ENCODE measurements at places on chromosomes 6 and 20.

- DNase-seq = peak; percentile 66
Measured at GRCh38 chr6:42292004-42292740, 74.5 kb upstream of the MRPS10 start.

GRCh38 chr6:104226790-104227446, 632.8 kb downstream of the HACE1 start:
- DNase-seq = no peak

- DNase-seq = peak; percentile 53
Measured at GRCh38 chr6:105810105-105810921, 275.8 kb upstream of the PRDM1 start.

- peak; percentile 99 for DNase-seq
Measured at GRCh38 chr6:119541132-119541905, 191.8 kb upstream of the MAN1A1 start.

- DNase-seq = peak; percentile 77
Measured at GRCh38 chr20:53677447-53678314, 84.0 kb upstream of the ZNF217 start.

DNA sequence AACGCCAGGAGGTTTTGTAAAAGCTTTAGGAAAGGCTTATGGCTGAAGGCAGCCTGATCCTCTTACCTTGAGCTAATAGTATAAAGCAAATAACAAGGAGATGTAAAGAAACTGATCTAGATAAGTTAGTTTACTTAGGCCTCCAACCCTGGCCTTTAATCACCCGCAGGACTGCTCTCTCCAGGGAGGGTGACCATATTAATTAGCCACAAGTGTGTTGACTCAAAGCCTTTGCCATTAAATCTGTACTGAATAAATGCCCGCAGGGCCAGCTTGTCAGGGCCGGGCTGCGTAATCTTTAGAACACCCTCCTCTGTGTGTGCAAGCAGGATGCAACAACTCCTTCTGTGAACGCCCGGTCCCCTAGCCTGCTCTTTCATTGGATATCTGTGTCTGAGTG, 6.1 kb upstream of the PRSS16 start:
- no peak for DNase-seq

DNA sequence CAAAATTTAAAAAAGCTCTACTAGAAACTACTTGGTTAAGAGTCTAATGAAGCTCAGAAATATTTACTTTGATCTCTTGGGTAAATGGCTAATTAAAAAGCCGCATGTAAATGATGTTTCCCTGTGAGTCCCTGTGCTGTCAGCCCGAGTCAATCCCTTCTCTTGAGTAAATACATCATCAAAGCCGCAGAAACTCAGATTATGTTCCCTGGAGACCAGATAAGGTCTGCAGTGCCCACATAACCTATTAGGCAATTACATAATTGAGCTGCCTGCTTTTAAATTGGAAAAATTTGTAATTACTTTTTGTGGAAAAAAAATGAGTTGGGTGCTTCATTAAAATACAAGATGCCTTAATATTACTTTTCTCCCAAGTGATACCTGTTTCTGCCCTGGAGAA, 83.1 kb downstream of the KIZ start:
- DNase-seq = peak; percentile 3

DNA sequence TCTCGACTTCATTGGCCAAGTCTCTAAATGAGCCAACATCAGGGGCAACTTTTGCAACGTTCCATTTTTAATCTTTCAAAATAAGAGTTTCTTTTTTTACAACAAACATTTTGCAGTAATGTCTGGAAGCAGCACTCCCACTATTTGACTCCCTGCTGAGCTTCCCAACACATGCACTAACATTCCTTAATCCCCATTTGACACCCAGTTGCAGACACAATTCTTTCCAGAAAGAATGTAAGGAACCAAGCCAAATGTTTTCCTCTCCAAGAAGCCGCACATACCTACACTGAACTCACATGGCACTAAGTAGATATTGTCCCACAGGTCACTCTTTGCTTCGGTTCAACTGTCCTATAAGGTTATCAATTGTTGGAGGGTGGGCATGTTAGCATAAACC, 165.6 kb downstream of the GRM1 start:
- no peak for DNase-seq

- DNase-seq = no peak
Measured at GRCh38 chr6:25754535-25754934, at the start of gene SLC17A4. TSS of gene SLC17A4 (plus strand) at chr6:25754742. CDS start at chr6:25761963, 7,221 bp downstream.

GRCh38 chr6:40543776-40544175, 43.4 kb downstream of the LRFN2 start:
- no peak for DNase-seq

- DNase-seq = no peak
Measured at GRCh38 chr6:106253731-106254130, 71.8 kb downstream of the ATG5 start.

DNA sequence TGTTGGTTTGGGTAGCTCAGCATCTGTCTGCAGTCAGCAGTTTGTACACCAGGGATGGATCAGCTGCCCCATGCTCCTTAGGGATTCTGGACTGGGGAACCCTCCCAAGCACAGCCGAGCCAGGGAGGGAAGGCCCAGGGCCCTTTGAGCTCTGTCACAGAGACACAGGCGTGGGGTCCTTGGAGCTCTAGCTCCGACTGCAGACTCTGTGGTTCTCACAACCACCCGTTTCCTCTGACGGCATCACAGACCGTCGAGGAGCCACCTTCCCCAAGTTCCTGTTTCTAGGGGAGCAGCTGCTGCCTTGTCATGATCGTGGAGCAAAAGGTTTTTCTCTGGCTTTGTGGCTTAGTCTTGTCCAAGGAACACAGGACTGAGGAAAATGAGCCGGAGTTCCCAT, at the start of gene SLA2:
SLA2 (minus strand) TSS at position 199 of the 400 bp plus-strand sequence. CDS start 4,861 bp downstream, outside the sequence.
- DNase-seq = no peak

GRCh38 chr20:63846128-63846771, 15.0 kb upstream of the ABHD16B start:
- peak; percentile 68 for DNase-seq

DNA sequence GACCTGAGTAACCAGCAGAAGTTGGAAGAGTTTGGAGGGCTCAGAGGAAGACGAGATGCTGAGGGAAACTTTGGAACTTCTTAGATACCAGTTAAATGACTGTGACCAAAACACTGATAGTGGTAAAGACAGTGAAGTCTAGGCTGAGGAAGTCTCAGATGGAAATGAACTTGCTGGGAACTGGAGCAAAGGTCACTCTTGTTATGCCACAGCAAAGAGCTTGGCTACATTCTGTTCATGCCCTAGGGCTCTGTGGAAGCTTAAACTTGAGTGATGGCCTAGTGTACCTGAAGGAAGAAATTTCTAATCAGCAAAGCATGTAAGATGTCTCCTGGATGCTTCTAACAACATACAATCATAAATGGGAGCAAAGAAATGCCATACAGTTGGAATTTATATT, 24.7 kb downstream of the WDR27 start:
- no peak for DNase-seq

DNA sequence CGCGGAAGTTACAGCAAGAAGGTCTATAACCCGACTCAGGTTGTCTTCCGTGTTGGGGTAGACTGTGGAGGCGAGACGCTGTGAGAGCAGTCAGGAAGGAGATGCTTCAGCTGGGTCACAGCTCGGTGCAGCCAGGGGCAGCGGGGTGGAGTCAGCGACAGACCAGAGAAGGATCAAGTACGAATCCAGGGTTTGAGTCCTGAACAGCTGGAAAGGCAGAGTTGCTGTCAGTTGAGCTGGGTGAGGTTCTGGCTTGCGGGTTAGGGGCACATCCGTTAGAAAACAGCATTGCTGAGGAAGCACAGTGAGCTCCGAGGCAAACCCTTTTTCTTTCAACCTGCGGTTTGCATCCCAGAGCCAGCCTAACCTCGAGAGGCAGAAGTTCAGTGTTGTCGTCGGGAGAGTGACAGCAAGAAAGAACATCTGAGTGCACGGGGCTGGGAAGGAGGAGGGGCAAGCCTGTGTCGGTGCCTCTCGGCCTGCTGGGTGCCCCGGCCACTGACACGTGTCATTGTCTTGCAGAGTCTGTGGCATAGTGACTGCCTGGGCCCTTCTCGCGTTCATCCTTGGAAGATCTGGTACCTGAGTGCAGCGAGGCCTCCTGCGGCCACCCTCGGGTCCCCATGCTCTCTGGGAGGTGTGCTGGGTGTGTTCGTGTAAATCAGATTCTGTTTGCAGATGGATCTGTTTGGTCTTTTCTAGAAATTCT, 20.0 kb downstream of the PNLDC1 start:
- DNase-seq = no peak

GRCh38 chr6:28368522-28368921, 18.8 kb downstream of the ZKSCAN3 start:
- DNase-seq = no peak

DNA sequence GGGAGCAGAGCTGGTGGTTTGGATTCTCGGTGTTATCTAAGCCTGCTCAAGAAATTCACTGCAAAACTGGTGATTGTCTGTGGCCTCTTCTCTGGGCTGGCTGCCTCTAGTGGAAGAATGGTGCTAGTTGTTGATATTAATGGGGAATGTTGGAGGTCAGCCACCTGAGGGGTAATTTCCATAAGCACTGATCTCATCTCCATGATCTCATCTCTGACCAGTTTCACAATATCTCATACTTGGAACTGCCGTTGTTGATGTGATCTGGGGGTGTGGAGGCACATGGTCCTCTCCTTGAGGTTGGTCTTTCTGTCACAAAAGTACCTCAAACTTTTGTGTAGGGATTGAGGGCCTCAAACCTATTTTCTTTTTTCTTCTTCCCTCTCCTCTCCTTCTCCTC, 102.6 kb downstream of the CD109 start:
- DNase-seq = peak; percentile 94

DNA sequence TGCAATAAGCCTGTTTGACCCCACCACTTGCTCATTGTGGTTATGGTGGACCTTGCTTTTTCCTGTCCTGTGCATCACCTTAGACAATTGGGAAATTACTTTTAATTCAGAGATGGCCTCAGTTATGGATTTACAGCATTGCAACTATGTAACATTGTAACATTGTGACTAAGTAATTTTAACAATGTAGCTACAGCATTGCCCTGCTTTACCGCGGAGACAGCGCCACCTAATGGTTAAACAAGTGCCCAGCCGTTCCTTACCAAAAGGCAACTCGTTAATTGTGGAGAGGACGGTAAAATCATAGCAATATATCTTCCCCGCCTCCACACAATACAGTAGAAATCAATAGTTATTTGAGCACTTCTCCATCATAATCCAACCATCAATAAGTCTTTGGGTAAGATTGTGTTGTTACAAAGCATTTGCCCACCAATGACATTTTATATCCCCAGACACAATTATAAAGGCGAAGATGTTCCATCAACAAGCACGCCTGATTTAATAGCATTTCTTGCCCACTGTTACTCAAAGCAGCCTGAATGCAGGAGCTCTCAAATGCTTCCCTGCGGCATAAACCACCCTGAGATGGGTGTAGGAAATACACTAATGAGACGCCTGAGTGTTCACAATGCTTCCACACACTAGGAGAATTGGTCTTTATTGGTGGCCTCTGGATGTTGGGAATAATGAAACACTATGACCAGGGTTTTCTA, 93.7 kb downstream of the PROKR2 start:
- peak; percentile 71 for DNase-seq

GRCh38 chr6:11266926-11267325, 34.5 kb upstream of the NEDD9 start:
- no peak for DNase-seq

DNA sequence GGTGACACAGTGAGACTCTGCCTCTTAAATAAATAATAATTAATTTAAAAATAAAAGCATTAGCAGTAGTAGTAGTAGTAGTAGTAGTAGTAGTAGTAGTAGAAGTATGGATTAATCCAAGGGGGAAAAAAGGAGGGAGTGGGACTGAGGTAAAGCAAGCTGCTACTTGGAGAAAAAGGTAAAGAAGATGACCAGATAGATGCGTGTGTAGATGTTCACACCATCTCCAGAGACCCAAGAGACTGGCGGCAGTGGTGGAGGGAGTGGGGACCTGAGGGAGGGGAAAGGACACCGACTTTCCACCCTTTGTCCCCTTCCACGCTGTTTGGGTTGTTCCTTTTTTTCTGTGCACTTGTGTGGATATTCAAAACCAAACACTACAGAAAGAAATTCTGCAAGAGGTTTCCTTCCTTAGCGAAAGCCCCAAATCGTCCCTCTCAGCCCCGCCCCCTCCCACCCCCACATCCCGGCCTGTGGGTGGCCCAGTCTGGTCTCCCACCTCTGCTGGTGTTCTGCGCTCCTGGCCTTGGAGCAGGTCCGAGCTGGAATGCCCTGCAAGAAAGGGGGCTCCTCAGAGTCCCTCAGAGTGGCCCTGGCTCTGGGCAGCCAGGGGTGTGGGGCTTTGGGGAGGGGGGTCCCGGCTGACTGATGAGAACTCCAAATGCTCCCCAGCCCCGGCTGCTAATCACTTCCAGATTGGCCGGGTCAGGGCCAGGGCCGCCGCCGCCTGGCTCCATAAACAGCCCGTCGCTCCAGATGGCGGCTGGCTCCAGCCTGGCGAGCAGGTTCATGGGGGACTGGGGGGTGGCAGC, 60.2 kb downstream of the UBE2V1 start:
- DNase-seq = no peak

DNA sequence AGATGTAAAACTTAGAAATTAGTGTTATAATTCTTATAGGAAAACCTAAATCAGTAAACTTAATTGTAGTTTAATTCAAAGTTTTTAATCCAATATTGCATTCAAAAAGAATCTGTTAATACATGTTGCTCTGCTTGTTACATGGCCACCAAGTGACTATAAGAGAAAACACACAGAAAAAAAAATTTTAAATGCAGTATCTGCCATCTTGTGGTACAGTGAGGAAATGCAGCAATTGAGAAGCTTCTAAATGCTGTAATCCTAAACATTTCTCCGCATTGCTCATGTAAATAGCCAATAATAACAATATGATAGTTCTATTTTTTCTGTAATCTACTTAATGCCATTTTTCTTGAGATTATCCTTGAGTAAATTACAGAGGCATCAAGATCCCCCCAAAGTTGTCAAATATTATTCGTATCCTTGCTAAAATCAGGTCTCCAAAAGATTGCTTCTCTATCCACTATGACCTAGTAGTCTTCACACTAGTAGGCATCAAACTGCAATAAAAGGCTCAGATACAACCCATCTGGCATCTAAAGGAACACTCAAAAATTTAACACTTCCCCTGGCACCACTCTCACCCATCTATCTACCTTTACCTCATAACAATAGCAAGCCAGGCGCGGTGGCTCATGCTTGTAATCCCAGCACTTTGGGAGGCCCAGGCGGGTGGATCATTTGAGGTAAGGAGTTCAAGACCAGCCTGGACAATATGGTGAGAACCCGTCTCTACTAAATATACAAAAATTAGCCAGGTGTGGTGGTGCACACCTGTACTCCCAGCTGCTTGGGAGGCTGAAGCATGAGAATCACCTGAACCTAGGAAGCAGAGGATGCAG, 34.6 kb downstream of the HDAC2 start:
- DNase-seq = peak; percentile 81

DNA sequence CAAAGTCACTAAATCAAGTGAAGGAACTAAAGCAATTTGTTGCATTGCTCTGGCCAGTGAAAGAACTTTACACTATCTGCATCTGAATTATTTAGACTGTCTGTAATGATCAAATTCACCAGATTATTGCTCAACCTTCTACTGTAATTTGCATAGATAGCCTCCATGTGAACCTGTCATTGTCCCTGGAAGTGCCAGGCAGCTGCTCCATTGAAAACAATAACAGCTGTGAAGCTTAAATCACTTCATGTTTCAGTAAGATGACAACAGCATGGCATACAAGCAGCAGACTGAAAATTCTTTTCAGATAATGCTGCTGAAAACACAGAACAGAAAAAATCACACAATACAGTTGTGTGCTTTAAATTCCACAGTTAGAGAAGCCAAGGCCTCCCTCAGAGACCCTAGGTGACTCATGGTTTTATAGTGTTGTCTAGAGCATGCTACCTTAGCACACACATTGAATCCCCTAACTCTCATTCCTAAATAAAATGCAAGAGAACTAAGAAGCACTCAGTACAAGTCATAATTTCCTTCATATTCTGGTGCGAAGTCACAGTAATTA, 248.9 kb downstream of the TPBG start:
- no peak for DNase-seq
